ENCODE measurements at places on chromosomes 6 and 20.

DNA sequence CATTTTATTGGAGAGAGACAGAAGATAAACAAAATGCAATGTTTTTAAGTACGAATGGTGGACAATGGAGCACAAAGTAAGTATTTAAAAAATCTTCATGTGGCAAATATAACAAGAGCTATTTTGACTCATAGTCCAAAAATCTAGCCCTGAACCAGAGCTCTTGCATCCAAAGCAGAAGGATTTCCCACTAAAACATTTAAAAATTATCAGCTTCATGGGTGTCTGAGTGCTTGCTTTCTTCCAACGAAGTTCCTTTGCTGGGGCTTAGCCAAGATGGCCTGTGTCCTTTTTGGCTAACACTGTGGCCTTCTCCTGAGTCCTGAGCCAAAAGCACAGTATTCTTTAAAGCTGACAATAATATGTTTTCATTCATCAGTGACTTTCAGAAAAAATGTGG, 161.7 kb downstream of the RIMS1 start:
- no peak for DNase-seq

DNA sequence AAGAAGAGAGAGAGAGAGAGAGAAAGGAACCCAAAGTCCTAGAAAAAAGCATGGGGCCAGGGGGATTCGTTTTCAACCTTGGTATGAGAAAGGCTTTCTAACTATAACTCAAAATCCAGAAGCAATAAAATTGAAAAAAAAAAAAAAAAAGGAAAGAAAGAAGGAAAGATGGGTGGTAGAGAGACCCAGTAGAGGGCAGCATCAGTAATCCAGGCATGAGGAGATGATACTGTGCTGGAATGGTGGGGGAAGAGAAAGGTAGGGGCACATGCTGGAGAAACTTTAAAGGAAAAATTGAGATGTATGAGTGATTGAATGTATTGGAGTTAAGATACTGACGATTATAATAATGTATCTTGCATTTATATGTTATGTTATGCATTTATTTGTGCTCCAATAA, 1040.7 kb upstream of the FLRT3 start:
- no peak for DNase-seq

GRCh38 chr6:107231243-107231642, 115.9 kb upstream of the BEND3 start:
- no peak for DNase-seq

DNA sequence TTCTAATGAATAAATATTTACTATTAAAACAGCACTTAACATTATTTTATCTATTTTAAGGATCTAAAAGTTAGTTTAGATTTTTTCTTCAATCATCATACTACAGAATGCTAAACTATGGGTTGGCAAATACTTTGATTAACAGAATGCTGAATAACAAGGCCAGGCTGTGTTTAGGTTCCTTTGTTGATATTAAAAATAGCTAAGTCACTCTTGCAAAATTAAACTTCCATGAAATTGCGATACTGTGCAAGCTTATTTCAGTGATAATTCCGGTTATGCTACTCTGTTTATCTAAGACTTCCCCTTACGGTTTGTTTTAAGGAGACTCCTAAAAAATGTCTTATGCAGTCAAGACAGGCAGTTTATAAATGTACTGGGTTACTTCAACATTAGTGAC, 2.8 kb downstream of the RNF24 start:
- DNase-seq = no peak

DNA sequence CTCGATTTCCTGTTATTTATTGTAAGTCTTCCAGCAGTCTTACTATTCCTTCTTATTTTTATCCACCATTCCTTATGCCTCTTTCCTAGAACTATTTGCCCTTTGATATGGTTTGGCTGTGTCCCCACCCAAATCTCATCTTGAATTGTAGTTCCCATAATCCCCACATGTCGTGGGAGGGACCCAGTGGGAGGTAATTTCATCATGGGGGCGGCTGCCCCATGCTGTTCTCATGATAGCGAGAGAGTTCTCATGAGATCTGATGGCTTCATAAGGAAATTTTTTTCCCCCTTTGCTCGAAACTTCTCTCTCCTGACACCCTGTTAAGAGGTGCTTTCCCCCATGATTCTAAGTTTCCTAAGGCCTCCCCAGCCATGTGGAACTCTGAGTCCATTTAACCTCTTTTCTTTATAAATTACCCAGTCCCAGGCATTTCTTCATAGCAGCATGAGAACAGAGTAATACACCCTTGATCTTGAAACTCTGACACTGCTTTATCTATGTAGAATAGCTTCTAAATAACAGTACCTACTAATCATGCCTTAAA, 48.8 kb downstream of the PLN start:
- DNase-seq = no peak

- DNase-seq = no peak
Measured at GRCh38 chr20:62682912-62683517, 25.6 kb upstream of the NTSR1 start.

DNA sequence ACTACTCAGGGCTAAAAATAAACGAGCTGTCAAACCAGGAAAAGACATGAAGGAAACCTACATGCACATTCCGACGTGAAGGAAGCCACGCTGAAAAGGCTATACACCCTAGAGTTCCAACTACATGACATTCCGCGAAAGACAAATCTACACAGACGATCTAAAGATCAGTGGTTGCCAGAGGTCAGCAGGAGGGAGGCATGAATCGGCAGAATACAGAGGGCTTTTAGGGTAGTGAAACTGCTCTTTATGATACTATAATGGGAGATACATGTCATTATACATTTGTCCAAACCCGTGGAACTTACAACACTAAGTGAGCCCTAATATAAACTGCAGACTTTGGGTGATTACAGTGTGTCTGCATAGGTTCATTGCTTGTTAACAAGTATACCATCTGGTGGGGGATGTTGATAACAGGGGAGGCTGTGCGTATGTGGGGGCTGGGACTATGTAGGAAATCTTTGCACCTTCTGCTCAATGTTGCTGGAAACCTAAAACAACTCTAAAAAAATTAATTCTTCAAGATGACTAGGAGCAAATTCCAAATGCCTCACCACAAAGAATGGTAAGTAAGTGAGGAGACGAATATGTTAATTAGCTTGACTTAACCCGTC, 132.2 kb upstream of the CDH4 start:
- no peak for DNase-seq

DNA sequence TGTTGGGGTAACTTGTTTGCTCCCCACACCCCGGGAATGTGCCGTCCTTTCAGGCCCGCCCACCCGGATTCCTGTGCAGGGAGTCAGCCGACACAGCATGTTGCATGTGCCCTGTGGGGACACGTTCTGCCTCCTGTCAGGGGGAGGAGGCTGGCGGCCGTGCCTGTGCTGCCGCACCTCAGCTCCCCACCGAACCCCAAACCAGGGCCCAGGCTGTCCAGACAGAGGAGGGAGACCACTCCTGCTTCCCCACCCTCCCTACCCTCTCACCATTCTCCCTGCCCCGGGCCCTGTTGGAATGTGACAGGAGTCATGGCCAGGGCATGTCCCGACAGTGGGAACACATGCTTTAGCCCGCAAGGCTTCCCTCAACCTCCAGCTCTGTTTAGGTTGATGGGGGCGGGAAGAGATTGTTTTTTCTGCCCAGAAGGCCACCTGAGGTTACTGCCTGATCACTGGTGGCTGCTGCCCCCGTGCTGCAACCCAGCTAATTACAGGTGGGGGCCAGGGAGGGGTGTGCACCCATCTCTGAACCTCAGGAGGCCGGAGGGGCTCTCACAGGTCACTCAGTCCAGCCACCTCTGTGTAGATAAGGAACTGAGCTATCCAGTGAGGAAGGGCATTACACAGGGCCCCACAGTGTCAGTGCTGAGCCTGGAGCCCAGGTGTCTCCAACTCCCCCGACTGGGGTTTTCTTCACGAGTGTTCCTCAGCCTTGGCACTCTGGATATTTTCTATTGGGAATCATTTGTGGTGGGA, 13.6 kb downstream of the LRRC73 start:
- no peak for DNase-seq

DNA sequence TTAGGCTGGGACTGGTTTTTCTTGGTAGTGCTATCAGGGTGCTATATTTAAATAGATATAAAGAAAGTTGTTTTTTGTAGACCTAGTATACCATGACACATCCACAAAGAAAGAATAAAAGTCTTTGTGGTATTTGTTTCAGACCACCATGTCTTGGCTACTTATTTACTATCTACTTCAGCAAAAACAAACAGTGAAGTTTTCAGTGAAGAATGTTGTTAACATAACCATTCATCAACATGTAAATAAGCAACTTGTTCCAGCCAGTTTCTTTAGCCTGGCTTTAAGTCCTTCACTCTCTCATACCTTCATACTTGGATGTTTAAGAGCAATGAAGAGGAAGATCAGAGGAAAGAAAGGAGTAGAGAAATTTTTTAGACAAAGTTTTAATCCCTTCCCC, 624.1 kb downstream of the CD109 start:
- no peak for DNase-seq

DNA sequence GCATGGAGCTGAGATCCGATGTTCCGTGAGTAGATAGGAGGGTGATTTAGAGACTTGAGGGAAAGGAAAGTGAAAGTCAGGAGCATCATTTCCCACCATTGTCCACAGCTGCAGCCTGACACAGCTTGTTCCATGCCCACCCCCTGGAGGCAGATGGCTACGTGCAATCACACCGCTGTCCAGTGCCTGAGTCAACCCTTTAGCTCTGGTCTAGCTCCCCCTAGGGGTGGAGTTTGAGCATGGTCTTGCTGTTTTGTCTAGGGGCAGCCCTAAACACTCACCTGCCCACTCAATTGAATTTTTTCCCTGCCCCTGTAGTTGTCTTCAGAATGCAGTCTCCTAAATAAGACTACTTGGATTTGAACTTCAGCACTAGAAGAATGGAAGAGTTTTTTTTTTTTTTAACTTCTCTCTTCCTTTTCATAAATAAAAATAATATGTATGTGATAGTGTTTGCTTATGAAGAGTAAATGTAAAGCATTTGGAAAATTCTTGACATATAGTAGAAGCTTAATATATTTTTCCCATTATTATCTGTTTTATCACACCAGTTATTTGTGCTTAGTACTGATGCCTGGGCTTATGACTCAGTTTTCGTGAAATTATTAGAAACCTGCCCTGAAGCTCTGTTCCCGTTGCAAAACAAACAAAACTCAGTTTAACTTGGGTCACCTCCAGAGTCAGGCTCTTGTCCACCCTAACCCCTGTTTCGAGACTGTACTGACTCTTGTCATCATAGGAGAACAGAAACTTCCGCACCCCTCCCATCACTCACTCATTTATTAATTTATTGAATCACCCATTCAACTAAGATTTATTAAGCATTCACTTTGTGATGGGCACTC, 814.8 kb downstream of the MAFB start:
- no peak for DNase-seq

DNA sequence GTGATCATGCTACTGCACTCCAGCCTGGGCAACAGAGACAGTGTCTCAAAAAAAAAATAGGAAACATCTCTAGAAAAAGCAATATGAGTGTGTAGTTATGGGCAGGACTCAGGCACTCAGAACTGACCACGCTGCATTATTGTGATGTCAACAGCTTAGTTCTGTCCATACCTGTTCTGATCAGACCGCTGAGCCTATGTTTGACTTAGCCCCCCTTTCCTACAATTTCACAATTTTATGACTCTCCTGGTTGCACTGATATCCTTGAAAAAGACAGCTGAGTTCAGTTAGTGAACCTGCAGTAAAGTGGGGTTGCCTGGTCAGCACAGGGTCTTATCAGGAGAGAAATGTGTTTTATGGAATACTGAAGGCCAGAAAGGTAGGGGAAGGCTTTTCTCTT, 37.8 kb upstream of the PRDM1 start:
- DNase-seq = no peak

DNA sequence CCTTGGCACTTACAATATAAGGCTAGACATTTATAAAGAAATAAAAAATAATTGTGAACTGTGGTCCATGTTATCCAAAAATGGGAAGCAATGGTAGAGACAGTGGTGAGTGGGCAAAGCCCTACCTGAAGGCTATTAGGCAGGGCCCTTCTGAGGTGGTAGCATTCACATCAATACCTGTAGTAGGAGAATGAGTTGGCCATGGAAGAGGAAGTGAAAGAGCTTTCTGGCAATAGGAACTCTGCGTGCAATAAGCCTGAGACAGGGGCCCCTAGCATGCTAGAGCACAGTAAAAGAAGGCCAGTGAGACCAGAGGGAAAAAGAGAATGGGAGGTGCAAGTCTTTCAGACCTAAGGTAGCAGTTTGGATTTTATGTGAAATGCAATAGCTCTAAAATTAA, 754.5 kb downstream of the PTPRT start:
- DNase-seq = no peak

- no peak for DNase-seq
Measured at GRCh38 chr6:28897369-28897745, 26.4 kb downstream of the TRIM27 start.

DNA sequence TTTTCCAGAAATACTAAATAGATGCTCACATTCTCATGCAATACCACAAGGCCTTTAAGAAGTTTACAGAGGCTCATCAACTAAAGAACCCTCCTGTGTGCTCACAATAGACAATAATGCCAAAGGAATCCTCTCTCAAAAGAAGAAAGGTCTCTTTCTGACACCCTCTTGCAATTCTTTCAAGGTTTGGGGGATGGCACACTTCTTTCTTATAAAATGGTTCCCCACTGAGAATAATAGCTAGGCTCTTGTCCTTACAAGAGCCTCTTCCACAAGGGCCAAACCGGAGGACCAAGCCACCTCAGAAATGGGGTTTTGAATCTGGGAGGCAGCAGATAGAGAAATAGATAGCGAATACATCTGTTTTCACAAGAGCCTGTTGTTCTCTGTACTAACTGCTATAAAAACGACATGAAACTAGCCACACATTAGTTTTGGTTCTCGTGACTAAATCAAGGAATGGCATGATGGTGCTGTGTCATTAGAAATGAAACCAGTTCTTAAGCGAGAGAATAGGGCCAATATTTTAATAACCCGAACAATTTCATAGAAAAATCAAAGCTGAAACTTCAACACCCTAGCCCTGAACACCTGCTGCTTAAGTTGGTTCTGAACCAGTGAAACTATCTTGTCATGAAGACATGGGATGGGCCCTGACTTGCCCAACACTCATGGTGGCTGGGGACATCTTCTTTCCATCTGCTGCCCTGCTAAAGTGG, 81.1 kb downstream of the PRDM1 start:
- DNase-seq = no peak

DNA sequence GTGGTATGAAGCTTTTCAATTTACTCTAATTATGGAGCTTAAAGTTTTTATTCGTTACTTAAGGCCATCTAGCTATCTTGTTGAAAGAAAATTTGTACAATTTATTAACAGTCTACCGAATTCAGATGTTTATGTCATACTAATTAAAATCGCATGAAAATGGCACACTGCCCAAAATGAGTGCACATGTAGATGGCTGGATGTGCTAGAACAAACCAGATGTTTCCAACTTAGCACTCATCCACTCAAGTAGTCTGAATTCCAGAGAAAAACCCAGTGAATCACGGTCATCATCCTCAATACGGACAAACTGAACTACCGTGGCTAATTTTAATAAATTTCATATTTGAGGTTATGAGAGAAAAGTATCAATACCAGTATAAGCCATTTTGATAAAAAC, 70.4 kb downstream of the COL12A1 start:
- no peak for DNase-seq
